CD4-positive, alpha-beta T cell treated with Interleukin-6 at 100 ng/mL for 8 hours (primary cell): ENCODE measurements at places on chromosomes 1 and 21.
A peak's percentile ranks its signal among the peaks of the same experiment; 100 is the strongest.

DNA sequence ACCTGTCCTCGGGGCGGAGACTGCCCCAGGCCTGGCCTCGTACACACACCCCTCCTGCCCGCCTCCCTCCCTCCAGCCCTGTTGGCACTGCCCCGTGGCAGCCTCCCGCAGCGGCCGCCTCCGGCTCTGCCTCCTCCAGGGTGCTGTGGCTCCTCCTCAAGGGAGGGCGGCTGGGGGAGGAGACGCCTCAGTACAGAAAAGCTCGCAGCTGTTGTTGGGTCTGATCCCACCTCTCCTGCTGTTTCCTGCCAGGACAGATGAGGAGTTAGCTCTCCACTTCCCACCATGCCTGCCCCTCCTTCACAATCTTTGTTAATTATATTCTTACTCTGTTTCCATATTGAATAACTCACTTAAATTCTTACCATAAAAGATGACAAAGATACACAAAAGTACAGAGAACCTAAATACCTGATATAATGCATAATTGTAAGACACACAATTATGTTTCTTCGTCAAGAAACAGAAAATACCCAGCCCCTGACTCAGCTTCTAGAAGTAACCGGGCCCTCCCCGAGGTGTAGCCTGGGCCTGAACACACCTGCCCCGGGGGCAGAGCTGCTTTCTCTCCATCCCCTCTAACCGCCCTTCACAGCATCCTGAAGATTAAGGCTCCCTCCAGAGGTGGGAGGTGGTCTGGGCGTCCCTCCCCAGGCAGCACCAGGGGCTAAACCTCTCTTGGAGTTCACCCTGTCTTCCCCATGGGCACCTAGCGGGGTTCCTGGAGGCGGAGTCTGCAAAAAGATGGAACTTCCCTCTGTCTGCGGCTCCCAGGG lies 30.6 kb upstream of the COL6A1 start:
- no peak for DNase-seq

DNA sequence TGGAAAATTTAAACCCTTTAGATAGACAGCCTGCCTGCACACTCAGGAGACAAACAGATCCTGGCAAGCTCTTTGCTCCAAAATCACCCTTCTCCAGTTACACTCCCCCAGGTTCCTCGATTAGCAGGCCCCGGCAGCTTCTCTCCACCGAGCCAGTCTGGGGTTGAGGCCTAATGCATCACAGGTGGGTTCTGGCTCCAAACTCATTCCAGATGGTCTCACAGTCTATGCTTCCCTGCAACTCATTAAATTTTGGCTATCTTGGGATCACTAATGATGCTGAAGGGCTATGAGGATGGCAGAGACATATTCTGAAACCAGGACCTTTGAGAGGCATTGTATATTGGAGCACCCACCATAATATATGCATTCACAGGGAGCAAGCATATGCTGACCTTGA lies 559.8 kb upstream of the USP24 start:
- DNase-seq = no peak

GRCh38 chr1:61452176-61453035 lies 272.5 kb downstream of the TM2D1 start:
- no peak for DNase-seq

GRCh38 chr1:69994241-69994640 lies 211.1 kb downstream of the LRRC40 start:
- DNase-seq = no peak

DNA sequence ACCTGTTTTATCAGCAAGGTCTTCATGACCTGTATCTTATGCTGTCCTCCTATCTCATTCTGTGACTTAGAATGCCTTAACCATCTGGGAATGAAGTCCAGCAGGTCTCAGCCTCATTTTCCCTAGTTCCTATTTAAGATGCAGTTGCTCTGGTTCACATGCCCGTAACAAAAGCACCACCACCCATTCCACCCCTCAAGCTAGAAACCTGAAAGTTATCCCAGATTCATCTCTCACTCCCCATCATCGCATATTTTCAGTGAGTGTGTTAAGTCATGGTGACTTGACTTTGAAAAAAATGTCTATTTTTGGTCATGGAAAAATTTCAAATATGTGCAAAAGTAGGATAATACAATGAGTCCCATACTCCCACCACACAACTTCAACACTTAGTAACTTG lies 11.7 kb downstream of the HMGN2 start:
- DNase-seq = no peak

- DNase-seq = no peak
These were observed 99.5 kb downstream of the NEGR1 start for GRCh38 chr1:72182859-72183258.

GRCh38 chr1:25126562-25126961 lies 105.7 kb downstream of the SYF2 start:
- DNase-seq = no peak

DNA sequence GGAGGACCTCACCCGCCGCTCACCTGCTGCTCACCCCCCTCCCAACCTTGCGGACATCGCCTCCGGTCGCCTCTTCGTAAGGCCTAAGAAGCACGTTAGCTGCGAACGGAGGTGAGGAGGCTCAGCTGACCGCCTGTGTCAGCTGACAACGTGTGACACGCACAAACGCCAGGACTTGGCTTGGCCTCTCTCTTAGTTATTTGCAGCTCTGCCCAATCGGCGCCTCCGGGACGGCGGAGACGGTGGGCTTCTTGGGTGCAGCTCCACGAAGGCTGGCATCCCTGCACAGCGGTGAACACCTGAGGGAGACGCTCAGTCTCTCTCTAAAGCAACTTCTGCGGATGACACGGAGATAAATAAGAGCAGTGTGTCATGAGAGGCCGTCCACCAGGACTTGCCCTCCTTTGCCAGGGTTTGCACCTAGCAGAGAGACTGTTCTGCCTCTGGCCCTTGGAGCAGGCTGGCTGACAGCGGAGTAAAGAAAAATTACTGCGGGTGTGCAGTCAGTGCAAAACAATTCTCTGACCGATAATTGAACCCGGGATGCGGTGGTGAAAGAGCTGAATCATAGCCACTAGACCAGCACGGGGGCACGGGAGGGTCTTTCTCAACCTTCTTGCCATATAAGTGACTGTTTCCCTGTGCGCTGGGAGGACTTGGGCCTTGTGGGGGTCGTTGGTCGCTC lies 318.9 kb downstream of the FAM72C start:
- DNase-seq = no peak

DNA sequence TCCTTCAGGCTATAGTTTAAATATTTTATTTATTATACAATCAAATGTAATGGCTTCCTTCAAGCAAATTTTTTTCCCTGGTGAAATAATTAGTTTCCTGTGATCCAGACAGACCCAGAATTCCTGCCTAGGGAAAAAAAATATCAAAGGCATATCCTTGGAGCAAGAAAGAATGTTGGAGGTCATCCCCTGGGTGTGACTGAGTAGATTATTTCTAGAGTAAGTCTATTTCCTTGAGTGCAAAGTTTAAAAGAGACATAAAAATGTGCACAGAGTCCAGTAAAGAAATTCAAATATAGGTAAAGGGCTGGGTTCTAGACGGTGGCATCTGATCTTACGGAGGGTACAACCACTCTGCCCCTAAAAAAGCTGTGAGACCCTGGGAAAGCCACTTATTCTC lies 32.2 kb upstream of the SAMD13 start:
- DNase-seq = no peak

GRCh38 chr1:10651389-10651766 lies 145.1 kb downstream of the CASZ1 start:
- no peak for DNase-seq

DNA sequence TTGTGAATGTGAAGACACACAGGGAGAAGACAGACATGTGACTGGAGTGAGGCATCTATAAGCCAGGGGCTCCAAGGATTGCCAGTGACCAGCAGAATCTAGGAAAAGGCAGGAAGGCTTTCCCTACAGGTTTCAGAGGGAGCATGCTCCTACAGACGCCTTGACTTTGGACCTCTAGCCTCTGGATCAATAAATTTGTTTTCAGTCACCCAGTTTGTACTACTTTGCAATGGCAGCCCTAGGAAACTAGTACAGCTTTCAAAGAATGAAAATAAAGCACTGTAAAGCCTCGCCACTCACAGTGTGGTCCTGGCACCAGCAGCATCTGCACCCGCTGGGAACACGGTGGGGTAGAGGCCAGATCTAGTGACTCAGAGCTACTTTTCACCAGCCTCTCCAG lies 510.0 kb downstream of the LTN1 start:
- no peak for DNase-seq

DNA sequence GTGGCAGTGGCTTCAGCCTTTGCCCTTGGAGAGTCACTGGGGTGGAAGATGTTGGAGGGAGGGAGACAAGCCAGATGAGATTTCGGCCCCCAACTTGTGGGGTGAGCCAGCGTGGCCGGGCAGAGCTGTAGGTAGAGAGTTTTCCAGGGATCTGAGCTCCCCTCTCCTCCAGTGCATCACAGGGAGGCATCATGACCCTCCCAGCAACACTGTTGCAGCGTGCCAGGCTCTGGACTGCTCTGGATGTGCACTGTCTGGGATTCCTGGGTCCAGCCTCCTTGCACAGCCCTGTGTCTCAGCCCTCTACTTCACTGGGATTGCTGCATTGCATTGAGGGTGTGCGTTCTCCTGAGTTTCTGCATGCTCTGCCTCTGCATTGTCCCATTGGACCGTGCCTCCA lies 8.9 kb downstream of the PTPRU start:
- DNase-seq = no peak

DNA sequence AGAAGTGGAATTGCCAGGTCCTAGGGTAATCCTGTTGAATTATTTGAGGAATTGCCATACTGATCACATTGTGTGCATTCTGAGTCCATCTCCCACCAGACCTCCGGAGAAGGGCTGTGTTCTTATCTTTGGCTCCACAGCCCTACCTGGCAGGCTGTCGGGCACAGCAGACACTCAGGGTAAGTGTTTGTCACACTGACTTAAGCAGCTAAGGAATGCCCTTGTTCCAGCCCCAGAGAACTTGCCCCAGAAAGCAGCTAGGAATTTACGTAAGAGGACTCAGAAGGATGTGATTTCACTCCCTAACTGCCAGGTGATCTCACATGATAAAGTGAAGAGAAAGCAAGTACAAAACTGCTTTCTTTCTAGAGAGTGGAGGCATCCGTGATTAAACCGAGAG lies 21.0 kb downstream of the VASH2 start:
- no peak for DNase-seq

- DNase-seq = no peak
These were observed 35.0 kb downstream of the NAV1 start for GRCh38 chr1:201573923-201574322.

DNA sequence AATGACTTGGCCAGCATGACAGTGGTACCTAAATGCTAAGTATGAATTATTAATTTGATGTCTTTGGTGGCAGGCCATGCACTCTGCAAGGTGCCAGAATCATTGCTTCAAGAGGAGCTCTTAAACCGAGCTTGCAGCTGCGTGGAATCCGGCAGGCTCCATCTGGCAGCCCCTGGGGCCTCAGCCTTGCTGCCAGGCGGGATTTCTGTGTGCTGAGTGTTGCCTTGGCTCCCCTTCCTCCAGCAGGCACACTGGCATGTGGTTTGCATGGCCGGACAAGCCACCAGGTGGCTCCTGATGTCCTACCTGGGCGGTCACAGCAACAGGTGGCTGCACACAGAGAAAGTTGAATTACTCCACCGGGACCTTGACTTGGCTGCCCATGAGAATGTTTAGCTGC lies 155.4 kb downstream of the URB2 start:
- no peak for DNase-seq

DNA sequence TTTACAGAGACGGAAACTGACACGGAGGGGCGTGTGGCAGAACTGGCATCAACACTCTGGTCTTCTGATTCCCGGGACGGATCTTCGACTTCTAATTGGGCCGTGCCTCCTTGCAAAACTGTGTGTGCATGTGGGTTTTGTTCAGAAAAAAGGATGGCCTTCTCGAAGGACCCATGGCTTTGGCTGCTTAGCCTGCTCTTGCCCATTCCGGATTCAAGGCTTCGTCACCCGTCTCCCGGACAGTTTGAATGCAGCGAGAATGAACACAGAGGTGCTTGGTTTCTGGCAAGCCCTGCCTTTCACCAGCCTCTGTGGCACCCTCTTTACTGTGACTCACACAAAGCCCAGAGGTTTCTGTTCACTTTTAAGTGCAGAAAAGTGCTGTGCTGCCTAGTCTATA lies 120.1 kb downstream of the PRDM2 start:
- no peak for DNase-seq

DNA sequence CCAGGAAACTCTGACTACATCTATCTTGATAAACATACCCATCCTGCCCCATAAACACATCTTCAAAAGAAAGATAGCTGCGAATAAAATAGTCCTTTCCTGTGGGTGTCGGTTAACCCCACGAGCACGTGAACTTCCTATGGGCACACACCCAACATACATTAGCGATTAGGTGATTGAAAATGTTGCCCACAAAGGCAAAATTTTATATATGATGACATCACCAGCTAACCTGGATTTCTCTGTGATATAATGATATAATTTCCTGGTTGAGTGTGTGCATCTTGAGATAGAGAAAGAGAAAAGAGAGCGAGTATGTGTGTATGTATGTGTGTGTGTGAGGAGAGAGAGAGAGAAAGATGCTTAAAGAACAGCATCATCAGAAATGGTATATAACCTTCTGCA lies 296.1 kb downstream of the PTPRC start:
- DNase-seq = peak; percentile 70

DNA sequence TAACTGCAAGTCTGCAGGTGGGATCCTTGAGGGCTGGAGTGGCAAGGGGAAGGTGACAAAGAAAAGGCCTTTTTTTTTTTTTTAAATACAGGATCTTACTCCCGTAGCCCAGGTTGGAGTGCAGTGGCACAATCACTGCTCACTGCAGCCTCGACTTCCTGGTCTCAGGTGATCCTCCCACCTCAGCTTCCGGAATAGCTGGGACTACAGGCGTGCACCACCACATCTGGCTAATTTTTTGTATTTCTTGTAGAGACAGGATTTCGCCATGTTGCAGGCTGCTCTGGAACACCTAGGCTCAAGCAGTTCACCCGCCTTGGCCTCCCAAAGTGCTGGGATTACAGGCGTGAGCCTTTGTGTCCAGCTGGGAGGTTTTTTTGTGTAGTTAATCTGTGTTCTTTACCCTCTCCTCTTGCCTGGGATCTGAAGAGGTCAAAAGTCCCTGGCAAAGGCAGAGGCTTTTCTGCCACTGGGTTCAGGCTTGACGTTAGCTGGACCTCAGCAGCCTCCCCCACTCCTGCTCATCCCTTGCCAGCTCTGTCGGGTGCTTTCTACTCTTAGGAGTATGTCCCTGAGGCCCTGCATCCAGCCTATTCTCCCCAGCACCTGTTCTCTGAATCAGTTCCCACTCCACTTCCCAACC lies 5.2 kb downstream of the IL6R start:
- peak; percentile 47 for DNase-seq

- no peak for DNase-seq
These were observed 32.6 kb upstream of the NEK2 start for GRCh38 chr1:211708006-211708405.

- DNase-seq = no peak
These were observed 26.6 kb upstream of the LRRN2 start for GRCh38 chr1:204711947-204712701.
